ENCODE measurements at places on chromosomes 6 and 20. TPM values are rescaled to one million over a fixed set of nuclear protein-coding genes. Genes with fewer than 3 reads are reported as not detected.

Gene RWDD1
- total RNA-seq, result 13.4 TPM

Gene SPEF1
- total RNA-seq, result not detected

Gene MOG
- total RNA-seq, result not detected

Gene PACSIN1
- total RNA-seq, result not detected

DNA sequence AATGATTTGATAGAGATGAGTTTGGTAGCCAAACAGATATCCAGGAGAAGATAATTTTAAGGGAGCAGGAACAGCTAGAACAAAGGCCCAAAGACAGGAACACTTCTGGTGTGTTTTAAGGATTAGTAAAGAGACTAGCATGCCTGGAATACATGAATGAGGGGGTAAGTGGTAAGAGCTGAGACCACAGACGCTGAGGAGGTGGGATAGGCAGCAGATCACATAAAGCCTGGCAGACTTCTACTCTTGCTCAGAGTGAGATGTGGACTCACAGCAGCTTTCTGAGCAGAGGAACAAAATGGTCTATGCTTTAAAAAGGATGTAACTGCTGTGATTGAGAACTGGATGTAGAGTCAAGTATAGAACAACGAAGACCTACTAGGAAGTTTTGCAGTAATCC lies 100.1 kb downstream of the EPHA7 start:
- no peaks in the 10 kb centered on the region for H3K27me3 ChIP-seq
- H3K36me3 ChIP-seq, result no peaks in the 10 kb centered on the region
- no peak overlapping the region for H3K4me3 ChIP-seq
- DNase-seq, result no peak
- H3K27ac ChIP-seq, result no peak overlapping the region

GRCh38 chr6:148021699-148022098 lies 320.9 kb upstream of the SASH1 start:
- DNase-seq, result no peak
- H3K27ac ChIP-seq, result no peak overlapping the region
- H3K4me1 ChIP-seq, result no peaks in the 10 kb centered on the region
- no peaks in the 10 kb centered on the region for H3K27me3 ChIP-seq

- no peaks in the 10 kb centered on the region for H3K36me3 ChIP-seq
- H3K4me3 ChIP-seq, result no peak overlapping the region
- DNase-seq, result no peak
- no peak overlapping the region for H3K27ac ChIP-seq
- no peaks in the 10 kb centered on the region for H3K27me3 ChIP-seq
Measured at GRCh38 chr6:20433929-20434328, 32.2 kb downstream of the E2F3 start.

DNA sequence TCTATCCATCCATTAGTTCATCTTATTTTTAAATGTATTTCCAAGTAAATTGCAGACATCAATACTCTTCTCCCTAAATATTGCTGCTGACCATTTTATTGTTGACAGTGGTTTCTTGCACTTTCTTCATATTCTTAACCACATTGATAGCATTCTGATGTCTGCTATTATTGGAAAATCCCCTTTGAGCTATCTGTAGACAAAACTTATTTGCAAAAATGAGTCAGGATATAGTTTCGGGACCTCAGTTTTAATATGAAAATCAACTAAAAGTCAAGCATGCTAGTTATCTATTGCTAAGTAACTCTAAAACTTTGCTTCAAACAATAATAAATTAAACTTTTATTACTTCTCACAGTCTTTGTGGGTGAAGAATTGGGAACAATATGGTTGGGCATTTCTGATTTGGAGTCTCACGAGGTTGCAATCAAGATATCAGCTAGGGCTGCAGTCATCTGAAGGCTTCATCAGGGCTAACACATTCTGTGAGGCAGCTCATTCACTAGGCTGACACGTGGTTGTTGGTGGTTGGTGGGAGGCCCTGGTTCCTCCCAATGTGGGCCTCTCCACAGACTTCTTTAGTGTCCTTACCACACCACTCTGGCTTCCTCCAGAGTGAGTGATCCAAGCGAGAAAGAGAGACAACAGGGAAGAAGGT lies 32.7 kb downstream of the CD109 start:
- no peaks in the 10 kb centered on the region for H3K27me3 ChIP-seq
- H3K4me3 ChIP-seq, result no peak overlapping the region
- H3K36me3 ChIP-seq, result peaks cover 26% of the 10 kb centered on the region
- no peak for DNase-seq

DNA sequence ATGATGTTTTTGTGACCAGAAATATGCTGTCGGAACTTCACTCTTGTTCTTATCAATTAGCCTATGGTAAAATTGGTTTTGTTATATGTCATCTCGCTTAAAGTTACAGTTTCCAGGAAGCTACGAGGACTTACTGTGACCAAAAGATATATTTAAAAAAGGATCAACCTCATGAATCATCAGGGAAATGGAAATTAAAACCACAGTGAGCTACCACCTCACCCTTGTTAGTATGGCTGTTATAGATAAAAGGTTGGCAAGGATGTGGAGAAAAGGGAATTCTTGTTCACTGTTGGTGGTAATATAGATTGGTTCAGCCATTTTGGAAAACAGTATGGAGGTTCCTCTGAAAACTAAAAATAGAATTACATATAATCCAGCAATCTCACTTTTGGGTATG lies 14.3 kb upstream of the INSM1 start:
- H3K4me3 ChIP-seq, result no peak overlapping the region
- DNase-seq, result no peak
- H3K27ac ChIP-seq, result no peak overlapping the region
- no peaks in the 10 kb centered on the region for H3K36me3 ChIP-seq
- H3K4me1 ChIP-seq, result no peaks in the 10 kb centered on the region

DNA sequence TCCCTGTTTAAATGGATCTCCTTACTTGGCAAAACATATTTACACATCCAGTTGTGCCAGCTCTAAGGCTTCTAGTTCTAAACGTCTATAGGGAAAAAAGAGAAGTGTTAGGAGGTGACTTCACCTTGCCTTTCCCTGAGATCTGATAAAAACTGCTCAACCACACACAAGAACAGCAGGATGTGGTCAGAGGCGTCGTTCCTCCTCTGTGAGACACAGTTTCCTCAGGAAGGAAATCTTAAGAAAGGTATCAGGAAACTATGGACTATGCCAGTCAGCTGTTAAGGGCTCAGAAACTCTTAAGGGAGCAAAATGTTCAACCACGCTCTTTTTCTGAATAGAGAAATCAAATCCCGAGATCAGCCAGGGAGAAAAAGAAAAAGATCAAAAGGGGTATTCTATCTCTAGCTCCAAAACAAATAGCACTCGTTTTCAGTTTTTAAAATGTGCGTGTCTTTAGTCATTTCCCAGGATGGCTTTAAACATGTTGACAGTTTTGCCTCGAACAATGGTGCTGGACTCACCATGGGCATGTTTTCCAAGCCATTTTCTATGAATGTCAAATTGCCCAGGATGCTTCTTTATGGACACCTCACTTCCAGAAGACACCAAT lies 154.5 kb downstream of the HACE1 start:
- DNase-seq, result no peak

DNA sequence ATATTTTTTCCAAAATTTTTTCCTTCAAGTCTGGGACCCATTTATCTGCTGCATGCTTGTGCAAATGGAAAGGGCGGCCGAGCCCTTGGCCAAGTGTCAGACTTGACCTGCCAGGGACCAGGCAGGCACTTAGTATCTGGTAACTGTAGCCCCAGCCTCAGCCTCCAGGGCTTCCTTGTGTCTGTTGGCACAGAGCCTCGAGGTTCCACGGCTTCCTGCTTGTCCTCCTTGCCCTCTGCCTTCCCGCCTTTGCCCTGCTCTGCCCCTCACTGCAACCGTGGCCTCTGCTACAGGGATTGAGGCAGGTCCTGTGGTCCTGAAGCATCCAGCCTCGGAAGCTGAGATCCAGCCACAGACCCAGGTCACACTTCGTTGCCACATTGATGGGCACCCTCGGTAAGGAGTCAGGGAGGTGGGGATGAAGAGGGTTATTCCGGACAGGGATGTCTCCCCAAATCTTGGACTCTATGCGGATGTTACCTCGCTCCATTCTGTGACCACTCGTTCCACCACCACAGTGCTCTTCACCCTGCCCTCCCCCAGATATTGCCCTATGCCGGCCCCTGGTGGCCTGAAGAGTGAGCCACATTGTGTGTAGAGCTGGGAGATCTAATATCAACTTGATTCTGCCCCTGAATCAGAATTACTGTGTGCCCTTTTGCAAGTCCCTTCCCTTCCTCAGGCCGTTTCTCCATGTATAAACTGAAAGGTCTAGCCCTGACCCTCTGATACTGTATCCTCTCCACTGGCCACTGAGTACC lies 41.5 kb upstream of the SRF start:
- DNase-seq, result no peak
- no peaks in the 10 kb centered on the region for H3K36me3 ChIP-seq
- peaks cover 12% of the 10 kb centered on the region for H3K4me1 ChIP-seq
- no peak overlapping the region for H3K4me3 ChIP-seq
- H3K27me3 ChIP-seq, result no peaks in the 10 kb centered on the region
- H3K27ac ChIP-seq, result no peak overlapping the region
